ENCODE measurements at places on chromosomes 16 and 17.

GRCh38 chr17:41455236-41455635, 11.9 kb downstream of the KRT32 start:
- DNase-seq, result no peak

DNA sequence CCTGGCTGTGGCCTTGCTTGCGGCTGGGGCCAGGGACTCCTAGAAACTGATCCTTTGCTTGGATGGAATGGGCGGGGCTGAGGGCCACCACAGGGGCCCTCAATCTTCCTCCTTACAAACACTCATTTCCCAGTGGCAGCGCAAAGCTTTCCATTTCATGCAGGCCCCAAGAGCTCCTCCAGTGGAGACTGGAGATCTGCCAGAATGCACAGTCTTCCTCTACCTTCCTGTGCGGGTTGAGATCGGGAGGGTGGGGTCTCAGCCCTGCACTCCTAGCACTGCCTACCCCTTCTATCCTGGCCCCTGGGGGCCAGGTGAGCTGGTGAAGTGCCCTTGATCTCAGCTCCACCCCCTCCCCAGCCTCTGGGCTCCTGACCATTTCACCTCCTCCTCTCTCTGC, 1.7 kb downstream of the NRN1L start:
- DNase-seq, result no peak

- DNase-seq, result no peak
These were observed 14.8 kb downstream of the ERN1 start for GRCh38 chr17:64115043-64115698.

GRCh38 chr17:39001703-39002637, 34.8 kb upstream of the FBXO47 start:
- peak; percentile 70 for DNase-seq

GRCh38 chr16:79835194-79835593, 234.7 kb upstream of the MAF start:
- DNase-seq, result no peak

DNA sequence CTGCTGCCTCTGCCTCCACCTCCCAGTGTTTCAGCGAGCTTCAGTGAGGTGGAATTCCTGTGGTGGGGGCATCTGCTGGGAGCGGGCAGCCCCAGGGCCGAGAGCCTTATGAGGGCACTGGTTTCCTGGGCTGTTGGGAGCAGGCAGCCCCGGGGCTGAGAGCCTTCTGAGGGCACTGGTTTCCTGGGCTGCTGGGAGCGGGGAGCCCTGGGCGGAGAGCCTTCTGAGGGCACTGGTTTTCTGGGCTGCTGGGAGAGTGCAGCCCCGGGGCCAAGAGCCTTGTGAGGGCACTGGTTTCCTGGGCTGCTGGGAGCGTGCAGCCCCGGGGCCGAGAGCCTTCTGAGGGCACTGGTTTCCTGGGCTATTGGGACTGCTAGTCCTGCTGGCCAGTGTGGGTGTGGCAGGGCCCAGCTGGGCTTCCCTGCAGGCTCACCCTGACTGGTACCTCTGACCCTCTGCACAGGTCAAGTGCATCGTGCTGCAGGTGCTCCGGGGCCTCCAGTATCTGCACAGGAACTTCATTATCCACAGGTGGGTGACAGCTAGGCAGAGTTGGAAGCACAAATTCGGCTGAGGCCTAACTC, 5.6 kb downstream of the CDK10 start:
- no peak for DNase-seq

DNA sequence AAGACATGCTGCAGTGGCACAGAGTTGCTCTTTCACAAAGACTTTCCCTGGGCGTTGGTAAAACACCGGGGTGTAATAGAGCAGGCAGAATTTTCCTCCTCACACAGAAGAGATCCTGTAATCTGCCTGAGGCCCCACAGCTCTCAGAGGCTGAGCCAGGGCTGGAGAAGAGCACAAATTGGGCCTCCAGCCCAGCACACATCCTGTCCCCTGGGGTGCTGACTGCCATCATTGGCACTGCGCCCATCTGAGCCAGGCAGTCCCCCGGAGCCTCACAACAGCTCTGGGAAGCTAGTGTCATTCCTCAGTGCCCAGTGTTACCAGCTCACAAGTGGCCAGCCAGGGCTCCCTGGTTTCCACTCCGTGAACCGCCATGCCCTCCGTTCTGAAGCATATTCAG, 119.4 kb downstream of the SOCS1 start:
- peak; percentile 36 for DNase-seq

DNA sequence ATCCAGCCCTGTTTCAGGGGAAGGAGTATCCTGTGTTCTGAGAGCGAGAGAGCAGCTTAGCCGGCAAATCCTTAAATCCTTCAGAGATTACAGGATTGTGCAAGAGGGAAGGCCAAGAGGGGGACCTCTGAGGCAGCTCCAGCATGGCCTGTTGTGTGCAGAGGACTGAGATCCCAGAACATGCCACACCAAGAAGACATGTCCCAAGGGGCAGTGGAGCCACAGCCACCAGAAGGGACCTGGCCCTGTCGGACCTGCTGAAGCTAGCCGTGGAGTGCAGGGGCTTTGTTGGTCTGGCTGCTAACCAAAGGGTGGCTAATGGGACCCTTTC, 1.6 kb upstream of the MRC2 start:
- no peak for DNase-seq

DNA sequence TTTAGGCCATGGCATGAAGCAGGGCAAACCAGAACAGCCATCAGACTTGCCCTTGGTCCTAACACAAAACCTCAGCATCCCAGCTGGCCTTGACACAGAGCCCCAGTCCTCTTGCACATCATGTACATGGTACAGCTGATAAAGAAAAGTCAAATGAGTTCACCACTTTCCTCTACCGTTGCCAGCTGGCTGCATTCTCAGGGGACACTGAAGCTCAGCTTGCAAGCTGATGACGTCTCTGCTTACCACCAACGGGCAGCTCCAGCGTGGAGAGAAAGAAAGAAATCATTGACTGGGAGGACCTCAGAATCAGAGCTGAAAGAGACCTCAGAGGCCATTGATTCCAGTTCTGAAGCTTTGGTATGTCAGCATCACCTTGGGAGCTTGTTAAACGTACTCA, 80.7 kb upstream of the CES5A start:
- no peak for DNase-seq

DNA sequence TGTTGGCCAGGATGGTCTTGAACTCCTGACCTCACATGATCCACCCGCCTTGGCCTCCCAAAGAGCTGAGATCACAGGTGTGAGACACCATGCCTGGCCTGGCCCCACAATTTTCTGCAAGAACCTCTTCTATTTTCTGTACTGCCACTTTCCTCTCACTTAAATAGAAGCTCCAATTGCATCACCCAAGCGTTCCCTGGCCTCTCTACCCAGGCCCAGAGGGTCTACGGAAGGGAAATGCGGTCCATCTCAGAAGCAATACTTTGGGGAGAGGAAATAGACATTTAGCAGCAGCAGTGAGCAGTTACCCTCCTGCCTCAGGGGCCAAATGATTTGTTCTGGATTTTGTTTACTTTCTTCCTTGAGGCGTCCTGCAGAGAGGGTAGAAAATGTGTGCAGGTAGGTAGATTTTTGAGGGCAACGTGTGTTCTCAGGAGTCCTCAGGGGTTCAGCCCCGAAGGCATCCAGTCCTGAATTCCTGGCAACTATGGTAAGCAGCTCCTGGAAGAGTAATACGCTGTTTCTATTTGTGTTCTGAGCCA, 11.0 kb downstream of the SLC6A4 start:
- no peak for DNase-seq

GRCh38 chr17:557371-557770, 157.3 kb downstream of the VPS53 start:
- no peak for DNase-seq

- DNase-seq, result no peak
These were observed 2.5 kb upstream of the CCL17 start for GRCh38 chr16:57401943-57402640.

- no peak for DNase-seq
These were observed 133.9 kb upstream of the SOX9 start for GRCh38 chr17:71986886-71987285.

GRCh38 chr16:67145746-67146145, 5.1 kb downstream of the B3GNT9 start:
- no peak for DNase-seq
